ENCODE measurements at places on chromosomes 6 and 20.

- no peak for DNase-seq
Observed at GRCh38 chr6:129748901-129749748, 39.1 kb upstream of the ARHGAP18 start.

DNA sequence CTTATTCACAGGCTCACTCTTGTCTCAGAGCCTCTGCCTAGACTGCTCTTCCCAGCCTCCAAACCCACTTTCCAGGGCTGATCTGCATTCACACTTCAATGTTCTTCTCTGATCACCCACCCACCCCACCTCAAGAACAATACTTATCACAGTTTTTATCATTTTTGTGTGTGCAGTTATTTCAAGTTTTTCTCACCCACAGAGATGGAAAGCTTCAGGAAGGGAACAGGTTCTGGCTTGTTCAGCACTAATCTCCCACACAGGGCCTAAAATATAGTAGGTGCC lies 160.9 kb downstream of the MRPL14 start:
- no peak for DNase-seq

DNA sequence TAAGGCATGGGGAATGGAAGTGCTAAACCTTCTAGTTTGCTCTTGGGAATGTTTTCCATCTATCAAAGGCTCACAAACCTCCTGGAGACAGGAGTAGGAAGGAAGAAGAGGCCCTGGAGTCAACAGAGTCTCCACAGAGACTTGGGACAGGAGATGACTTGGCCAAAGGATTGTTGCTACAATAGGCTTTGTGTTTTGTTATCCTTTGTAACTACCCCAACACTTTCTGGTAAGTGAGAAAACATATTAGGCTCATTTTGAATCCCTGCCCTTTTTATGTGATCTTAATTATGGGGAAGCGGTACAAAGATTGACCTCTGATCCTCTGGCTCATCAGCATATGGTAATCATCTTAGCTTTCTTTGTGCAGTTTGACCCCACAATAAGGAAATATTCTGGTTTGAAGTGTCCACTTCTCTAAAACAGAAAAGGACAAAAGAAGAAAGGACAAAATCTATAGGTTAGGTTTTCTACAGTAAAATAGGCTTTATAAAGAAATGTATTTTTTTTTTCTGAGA lies 24.1 kb upstream of the GTF3C6 start:
- DNase-seq: no peak

GRCh38 chr6:19472850-19473249 lies 364.3 kb upstream of the ID4 start:
- DNase-seq: no peak

- no peak for DNase-seq
Observed at GRCh38 chr20:53934421-53935343, 135.7 kb downstream of the BCAS1 start.

DNA sequence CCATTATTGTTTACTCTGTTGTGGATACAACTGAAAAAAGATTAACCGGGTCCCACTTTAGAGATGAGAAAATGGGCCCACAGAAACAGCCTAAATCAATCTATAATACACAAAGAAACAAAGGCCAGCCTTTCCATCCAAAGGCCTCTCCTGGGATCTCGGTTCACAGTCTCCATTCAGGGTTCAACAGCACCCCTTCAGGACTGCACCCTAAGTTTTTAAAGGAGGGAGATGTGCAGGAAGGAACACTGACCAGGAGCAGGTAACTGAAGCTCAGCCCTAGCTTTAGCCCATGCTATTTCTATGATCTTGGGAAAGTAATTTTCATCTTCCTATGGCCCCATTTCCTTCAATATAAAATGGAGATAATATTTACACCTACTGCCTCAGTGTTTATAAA lies 147.7 kb downstream of the BTBD9 start:
- no peak for DNase-seq

DNA sequence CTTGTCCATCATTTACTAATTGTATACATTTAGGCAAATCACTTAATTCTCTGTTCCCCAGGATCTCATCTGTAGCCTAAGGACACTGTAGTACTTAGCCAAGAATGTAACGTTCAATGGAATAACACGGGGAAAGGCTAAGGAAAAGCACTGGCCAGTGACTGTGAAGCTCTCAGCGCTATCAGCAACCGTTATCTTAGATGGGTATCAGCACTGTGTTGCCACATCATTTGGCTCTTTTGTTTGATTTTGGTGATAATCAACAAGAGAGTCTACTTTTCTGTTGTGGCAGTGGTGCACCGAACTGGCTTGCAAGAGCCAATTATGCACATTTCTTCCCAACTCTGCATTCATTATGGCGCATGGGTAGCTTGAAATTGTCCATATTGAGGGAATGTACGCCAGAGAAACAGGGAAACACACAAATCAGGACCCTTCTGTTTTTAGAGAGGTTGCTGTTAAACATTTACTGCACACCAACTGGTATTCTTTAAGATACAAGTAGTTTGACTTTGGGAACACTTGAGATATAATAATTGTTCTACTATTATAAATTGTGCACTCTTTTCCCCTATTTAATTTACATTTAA lies 93.7 kb upstream of the C6orf118 start:
- no peak for DNase-seq

- DNase-seq: no peak
Observed at GRCh38 chr6:46347669-46348068, 143.6 kb downstream of the RCAN2 start.

GRCh38 chr6:15401769-15402250 lies 155.9 kb downstream of the JARID2 start:
- DNase-seq: no peak

DNA sequence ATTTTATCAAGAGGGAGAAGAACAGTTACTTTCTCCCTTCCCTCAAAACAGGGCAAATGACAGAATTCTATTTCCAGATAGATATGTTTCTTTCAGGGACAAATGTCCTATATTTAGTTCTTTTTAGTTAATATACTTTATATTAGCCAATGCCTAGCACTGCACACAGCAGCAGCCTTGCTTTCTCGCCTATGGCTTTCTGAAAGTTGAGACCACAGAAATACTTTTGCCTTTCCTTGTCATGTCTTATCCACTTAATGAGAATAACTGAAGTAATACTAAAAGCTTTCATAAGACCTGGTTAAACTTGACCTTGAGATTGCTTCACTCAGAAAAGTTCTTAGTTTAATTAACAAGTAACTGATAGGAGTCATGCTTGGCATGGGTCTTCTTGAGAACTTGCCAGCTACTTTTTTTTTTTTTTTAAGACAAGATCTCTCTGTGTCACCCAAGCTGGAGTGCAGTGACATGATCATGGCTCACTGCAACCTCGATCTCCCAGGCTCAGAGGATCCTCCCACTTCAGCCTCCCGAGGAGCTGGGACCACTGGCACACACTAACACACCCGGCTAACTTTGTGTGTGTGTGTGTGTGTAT lies 159.3 kb downstream of the CDKAL1 start:
- no peak for DNase-seq

DNA sequence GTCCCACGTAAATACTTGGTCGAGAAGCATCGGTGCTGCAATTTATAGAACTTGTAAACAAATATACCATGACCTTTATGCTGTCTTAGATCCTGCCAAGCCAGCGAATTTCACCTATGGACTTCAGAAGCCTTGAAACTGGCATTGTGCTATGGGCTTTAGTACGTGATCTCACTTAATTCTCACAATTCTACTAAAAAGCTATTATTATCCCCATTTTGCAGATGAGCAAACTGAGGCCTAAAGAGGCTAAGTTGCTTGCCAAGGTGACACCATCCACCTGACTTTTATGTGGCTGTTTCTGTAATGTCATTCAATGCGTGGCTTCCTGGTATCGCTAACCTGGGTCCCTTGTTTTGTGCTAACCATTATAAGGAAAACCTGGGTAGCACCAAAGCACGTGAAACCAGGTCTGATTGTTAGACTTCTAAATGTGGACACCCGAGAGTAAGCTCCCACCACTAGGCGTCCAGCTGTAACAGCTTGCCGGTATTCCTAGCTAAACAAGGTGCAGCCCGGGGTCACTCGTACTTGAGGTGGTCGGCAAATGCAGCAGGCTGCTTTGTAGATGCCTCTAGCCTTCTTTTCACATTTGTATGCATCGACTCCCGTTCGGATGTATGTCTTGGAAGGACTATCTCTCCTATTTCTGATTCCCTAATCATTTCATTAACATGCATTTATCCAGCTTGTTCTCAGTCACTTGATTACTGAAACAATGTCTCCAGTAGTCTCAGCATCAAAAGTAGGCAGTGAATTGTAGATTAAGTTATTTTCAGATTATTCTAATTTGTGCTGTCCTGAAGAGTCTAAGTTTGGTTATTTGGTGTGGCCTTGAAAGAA lies 1.1 kb downstream of the SYNJ2 start:
- no peak for DNase-seq

DNA sequence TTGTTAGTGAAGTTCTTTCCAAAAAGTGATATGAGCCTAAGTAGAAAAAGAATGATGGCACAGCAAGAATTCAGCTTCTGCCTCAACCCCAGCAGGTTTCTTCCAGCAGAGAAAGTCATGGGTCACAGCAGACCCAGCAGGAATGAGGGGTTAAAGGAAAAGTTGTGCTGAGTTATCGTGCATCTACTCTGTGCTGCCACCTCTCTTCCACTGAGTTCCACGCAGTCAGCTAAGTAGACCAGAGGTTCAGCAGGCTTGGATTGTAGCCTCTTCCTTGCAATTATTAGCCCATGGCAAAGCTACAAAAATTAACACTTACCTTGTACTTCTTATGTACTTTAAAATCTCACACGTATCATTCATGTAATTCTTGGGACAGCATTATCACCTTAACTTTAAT lies 510.8 kb downstream of the PTPRT start:
- DNase-seq: no peak

GRCh38 chr6:36063318-36064060 lies 35.9 kb downstream of the MAPK14 start:
- no peak for DNase-seq

DNA sequence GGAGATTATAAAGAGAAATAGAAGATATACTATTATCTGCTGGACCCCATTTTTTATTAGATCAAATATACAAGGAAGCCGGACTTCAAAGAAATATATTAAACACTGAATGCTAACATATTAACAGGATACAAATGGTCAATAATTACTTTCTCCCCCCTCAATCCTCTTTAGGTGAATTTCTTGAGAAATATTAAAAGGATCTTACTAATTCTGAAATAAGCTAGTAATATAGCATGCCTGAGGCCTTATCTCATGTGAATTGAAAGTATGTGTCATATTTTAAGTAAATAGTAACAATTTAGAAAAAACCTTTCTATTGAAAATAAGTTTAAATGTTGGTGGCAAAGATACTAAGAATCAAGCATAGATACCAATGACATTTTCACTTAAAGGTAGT lies 954.7 kb upstream of the MAN1A1 start:
- DNase-seq: no peak

DNA sequence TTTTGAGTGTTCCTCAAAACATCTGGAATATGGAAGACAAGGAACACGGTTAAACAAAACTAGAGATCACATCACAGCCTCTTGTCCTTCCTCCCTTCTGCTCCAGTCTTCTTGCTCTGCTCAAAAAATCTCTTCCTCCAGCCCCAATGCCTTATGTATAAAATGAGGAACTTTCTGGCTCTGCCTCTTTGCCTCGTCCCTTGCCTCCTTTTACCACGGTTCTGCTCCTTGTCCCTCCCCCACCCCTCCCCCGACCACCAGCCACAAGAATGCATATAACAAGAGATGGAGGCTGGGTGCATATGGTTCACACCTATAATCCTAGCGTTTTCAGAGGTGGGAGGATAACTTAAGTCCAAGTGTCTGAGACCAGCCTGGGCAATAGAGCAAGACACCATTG lies 43.6 kb downstream of the PLAGL2 start:
- DNase-seq: no peak

GRCh38 chr6:24686946-24687345 lies 20.1 kb downstream of the ACOT13 start:
- DNase-seq: no peak

DNA sequence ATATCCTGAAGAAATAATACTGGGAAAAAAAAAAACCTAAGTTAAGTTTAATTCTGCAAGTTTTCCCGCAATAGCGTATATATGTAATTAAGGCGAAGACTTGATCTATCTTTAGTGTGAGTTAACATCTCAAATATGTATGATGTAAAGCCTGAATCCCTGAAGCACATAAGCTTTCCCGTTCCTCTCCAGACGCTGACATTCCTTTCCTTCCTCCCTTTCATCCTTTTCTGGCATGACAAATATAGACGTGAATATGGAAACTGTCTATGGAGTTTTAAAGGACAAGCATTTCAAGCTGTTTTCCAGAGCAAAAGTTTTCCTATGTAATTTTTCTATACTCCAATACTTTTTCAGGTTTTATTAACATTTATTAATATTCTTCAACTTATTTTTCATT lies 637.0 kb downstream of the COL12A1 start:
- no peak for DNase-seq

- DNase-seq: no peak
Observed at GRCh38 chr20:60662307-60662706, 589.8 kb upstream of the CDH4 start.

DNA sequence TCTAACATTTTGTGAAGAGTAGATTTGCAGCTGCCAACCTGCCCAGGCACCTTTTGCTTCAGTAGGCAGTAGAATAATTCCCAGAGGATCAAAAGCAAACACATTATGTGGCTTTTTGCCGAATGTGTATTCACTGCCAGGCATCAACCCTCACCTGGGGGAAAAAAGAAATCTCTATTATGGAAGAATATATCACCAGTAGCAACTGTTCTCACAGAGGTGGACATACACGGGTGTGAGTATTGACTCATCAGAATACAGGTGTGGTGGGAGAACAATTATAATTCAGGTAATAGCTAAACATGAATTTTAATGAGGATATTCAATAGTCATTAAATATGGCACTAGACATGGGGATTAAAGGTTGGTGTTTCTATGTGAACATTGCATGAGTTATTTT lies 910.7 kb downstream of the TFAP2A start:
- DNase-seq: no peak

GRCh38 chr6:41022294-41022693 lies 16.7 kb downstream of the UNC5CL start:
- DNase-seq: no peak

DNA sequence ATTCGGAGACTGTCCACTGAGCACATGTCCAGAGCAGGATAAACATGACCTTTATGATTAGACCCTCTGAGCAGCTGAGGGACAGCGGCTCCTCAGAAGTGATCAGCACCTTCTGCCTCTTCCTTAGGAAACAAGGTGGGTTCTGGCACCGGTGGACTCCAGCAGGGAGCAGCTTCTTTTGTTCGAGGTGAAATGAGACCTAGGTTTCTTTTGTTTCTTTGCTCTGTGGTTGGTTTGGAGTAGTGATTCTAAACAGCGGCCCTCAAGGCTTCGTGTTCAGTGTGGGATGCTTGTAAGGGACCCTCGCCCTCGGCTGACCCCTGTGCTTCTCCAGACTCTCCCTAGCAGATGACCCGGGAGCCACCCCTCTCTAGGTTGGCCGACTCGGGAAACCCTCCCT lies 14.6 kb upstream of the FRMD1 start:
- DNase-seq: no peak

GRCh38 chr6:946546-946945 lies 253.6 kb upstream of the EXOC2 start:
- no peak for DNase-seq

- no peak for DNase-seq
Observed at GRCh38 chr6:6543181-6543879, 45.2 kb upstream of the LY86 start.
